ENCODE measurements at places on chromosomes 11 and 22. TPM values are rescaled to one million over a fixed set of nuclear protein-coding genes. Genes with fewer than 3 reads are reported as not detected.

OR8D1 gene
- polyA plus RNA-seq = not detected

GRCh38 chr11:72228844-72229231 lies 4.3 kb downstream of the INPPL1 start:
- DNase-seq = no peak

GRCh38 chr11:35126879-35127581 lies 11.9 kb upstream of the CD44 start:
- DNase-seq = no peak

GRCh38 chr11:46404476-46405017 lies 13.0 kb upstream of the CHRM4 start:
- no peak for DNase-seq

GRCh38 chr11:27723687-27724086 lies 23.4 kb upstream of the BDNF start:
- DNase-seq = no peak

- DNase-seq = no peak
Observed at GRCh38 chr11:8784954-8785353, 102.4 kb downstream of the RPL27A start.

GRCh38 chr22:45804319-45804985 lies 132.8 kb downstream of the ATXN10 start:
- no peak for DNase-seq

SPCS2 gene
- polyA plus RNA-seq = 192 TPM
